ENCODE measurements at places on chromosomes 5 and 9. TPM values are rescaled to one million over a fixed set of nuclear protein-coding genes. Genes with fewer than 3 reads are reported as not detected.
A peak's percentile ranks its signal among the peaks of the same experiment; 100 is the strongest.

DNA sequence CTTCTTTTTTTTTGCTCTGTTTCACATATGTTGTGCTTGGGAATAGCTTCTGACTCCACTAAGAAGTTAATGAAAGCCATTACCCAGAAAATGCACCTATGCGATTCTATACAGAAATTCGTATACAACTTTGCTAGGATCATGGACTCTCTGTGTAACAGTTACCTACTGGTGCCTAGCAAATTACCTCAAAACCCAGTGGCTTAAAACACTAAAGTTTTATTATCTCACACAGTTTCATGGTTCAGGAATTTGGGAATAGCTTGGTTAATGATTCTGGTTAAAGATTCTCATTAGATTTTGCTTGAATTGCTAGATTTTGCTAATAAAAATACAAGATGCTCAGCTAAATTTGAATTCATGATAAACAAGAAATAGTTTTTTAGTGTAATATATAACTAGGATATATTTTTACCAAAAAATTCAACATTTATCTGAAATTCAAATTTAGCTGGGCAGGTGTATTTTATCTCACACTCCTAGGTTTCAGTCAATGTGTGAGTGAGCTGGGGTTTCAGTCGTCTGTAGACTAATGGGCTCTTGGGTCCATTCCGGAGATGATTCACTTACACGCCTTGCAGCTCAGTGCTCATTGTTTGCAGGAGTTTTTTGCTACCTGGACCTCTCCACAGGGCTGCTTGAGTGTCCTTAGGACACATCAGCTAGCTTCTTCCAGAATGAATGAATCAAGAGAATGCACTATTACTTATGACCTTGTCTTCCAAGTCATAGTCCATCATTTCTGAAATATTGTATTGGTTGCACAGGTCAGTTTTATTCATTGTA, 75.1 kb downstream of the MROH2B start:
- DNase-seq, result no peak

GRCh38 chr5:15499528-15500324, at the start of gene FBXL7:
Gene FBXL7, plus strand, starts transcription at chr5:15500180.
- no peak for DNase-seq

DNA sequence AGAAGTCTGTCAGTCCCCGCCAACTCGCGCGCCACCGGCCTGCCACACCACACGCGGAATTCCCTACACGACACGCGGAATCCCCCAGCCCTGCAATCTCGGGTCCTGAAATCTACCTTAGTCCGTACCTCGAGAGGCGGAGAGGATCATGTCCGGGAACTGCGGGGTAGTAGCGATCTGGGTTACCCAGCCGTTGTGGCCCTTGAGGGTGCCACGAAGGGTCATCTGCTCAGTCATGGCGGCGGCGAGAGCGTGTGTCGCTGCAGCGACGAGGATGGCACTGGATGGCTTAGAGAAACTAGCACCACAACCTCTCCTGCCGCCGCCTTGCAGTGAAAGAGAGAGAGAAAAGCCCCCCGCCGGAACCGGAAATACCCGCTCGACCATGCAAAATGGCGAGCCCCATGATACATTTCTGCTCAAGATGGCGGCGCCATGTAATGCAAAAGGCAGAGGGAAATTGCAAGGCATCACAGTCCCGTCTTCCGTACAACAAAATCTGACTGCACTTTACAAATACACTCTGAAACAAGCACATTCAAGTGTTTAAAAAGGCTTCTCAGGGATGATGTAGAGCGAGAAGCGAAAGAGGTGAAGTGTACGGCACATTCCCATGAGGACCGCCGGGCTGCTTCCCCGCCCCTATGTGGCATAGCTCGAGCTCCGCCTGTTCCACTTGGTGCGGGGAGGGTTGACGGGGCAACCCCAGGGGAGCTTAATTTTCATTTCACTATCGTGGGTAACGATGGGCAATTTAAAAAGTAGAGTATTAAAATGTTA, at the start of gene RACK1:
RACK1 (minus strand) TSS at position 343 of the 780 bp plus-strand sequence; CDS start at position 237, 106 bp downstream.
- peak; percentile 85 for DNase-seq

DNA sequence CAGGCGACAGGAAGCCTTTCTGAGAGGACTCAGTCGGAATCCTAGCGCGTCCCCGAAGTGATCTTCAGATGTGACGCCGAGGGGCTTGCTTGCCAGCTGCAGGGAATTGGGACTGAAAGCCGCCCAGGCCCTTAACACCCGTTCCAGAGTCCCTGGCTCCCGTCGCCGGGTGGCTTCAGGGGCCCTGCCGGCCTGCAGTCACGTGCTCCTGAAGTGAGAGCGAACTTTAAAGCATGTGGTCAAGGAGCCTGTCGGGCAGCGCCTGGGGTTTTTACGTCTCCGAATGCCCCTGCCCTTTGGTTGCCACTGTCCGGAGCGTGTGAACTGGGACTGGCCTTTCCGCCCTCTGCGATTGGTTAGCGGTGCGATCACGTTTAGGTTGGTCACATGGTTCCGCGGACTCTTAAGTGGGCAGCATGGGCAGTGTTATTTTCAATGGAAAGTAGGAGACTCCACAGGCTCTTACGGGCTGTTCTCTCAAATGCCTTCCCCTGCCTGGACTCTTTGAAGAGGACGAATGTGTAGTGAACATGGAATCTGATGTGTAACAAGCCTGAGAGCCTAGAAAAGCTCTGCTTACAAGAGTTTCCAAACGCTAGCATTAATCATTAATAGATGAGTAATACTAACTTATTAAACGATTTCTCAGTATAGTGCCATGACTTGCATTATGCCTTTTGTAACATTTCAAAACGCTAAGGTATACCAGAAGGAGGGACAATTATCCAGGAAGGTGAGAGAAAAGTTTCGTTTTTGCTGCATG, 1.9 kb downstream of the VLDLR start:
- no peak for DNase-seq

GRCh38 chr5:34045023-34045422, 2.0 kb upstream of the C1QTNF3 start:
- peak; percentile 14 for DNase-seq

DNA sequence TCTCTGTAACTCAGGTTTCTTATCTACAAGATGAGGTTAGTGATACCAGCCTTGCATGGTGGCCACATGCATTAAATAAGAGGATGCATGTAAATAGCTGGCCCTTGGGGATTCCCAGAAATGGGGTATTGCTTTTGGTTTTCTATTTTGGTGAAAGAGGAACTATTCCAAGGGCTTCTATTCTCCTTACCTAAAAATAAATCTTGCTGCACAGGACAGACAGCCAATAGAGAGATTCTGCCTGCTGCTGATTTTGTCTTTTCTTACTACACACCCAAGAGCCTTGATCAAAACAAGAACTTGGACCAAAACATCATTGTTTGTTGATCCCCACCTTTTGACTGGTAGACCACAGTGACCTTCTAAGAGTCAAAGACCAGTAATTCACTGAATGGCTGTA, 161.8 kb downstream of the PJA2 start:
- no peak for DNase-seq

GRCh38 chr5:54093081-54093492, 217.3 kb downstream of the ARL15 start:
- no peak for DNase-seq

DNA sequence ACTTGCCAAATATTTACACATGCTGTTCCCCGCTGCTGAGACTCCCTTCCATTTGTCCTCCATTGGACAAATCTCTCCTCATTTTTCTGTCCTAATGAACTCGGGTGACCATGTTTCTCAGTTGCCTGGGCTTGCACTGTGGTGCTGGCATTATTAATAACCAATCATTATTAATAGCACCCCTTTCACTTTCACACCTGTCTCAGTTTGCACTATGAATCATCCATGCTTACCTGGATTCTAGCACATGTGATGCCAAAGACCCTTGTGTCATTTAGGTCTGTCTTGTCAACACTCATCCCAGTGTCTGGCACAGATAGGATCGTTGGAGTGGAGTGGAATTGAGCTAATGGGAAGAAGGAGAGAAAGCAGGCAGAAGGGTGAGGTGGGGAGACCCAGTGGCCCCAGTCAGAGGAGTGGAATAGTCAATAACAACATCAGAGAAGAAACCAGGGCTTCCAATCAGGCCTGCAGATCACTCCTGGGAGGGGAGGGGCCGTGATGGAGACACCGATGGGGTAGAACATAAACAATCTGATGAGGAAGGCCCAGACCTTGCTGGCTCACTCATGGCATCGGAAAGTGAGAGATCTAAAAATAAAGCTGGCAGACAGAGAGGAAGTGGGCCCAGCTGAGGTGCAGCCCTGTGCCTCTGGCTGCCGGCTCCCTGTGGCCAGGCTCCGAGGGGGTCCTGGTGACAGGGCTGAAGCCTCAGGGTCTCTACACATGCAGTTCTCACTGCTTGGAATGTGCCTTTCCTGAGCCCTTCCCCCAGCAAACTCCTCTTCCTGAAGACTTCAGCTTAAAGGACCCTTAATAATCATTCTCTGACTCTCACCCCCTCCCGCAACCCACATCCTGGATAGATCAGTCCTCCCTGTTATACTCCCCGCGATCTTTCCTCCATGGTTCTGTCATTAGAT, 33.5 kb upstream of the CRB2 start:
- peak; percentile 84 for DNase-seq

- no peak for DNase-seq
These were observed 37.6 kb downstream of the STC2 start for GRCh38 chr5:173290477-173291131.

DNA sequence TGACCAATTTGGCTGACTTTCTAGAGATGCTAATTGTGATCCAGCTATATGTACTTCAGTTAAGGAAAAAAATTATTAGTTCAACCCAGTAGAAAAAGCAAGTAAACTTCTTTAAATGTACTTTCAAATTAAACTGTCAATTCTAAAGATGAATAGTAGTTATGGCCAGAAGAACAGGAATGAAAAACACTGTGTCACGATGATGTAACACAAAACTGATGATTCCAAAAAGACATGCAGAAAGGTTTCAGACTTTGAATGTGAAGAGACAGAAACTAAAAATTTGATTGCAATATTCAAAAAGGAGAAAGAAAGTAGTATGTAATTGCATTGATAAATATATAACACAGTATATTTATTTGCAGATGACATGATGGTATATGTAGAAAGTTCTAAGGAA, 127.3 kb upstream of the NR4A3 start:
- no peak for DNase-seq

DNA sequence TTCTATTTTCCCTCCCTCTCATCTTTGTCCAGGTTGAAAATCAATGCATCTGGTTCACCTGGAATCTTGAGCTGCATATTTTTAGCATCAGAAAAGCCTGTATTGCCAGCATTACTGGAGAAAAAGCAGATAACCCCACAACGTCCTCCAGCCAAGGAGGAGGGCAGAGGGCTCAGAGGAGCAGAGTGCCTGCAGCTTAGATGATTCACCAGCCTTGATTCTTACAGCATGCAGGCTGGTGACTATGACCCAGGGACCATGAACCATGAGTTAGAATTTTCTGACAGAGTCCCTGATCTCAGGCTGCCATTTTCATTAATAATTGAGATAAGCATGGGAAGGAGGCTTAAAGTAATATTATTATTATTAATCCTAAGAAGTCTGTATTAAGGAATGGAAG, 278.2 kb downstream of the BRINP1 start:
- DNase-seq, result no peak

DNA sequence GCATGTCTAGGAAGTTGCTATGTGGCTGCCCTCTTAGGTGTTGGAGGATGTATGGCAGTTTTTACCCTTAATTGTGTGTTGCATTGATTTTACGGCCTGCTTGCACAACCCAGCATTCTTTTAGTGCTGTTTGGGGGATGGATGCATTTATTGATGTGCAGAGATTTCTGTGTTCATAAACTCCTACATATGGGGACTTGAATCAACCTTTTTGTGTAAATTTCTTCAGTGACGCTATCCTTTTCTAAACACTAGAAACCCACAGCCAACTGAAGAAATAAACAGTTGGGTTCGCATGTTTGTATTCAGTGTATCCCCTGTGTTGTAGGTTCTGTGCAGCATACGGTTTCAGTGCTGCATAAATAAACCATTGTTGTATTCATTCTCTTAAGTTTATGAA, 263.7 kb downstream of the RASEF start:
- DNase-seq, result no peak

GRCh38 chr5:163772644-163773043, 267.2 kb downstream of the MAT2B start:
- DNase-seq, result no peak

Gene PPP2R2B
- total RNA-seq, result 4.2 TPM

Gene CCT5
- 532 TPM for total RNA-seq

DNA sequence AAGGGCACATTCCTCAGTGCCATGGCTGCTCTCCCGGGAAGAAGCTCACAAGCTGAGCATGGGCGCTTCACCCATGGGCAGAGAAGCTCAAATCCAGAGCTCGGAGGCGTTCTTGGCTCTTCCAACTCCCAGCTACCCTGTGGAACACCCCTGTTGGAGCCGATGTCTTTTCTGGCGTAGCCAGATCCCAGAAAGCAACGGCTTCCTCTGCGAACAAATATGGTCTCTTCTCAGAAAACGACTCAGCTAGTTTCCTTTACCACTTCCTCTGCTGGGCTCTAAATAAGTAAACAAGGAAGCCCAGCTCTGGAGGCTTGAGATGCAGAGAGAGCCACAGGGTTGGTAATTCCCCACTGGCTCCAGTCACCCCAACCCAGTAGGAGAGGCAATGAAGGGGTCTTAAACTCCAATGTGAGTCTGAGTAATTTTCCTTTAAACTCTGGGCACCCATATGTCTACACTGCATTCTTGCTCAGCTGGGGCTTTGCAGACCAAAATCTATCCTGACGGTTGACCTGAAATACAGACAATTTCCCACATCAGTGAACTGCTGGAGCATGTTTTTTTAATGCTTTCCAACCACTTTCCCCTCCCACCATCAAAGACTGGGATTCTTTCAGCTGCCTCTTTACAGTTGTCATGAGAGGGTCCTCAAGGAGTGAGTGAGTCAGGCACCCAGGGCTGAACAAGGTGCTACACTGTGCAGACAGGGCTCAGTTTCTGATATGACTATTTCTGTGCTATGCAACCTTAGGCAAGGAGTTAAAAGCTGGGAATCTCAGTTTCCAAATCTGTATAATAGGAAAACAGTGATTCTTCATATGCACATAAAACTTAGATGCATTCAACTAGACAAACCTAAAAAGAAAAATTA, at the start of gene LCP2:
LCP2 (minus strand) TSS at position 189 of the 874 bp plus-strand sequence; CDS start at position 23, 166 bp downstream.
- DNase-seq, result peak; percentile 34

Gene SV2C
- total RNA-seq, result not detected

- DNase-seq, result no peak
These were observed 7.9 kb upstream of the SYNPO start for GRCh38 chr5:150632305-150633160.

Gene GPR151
- total RNA-seq, result not detected

DNA sequence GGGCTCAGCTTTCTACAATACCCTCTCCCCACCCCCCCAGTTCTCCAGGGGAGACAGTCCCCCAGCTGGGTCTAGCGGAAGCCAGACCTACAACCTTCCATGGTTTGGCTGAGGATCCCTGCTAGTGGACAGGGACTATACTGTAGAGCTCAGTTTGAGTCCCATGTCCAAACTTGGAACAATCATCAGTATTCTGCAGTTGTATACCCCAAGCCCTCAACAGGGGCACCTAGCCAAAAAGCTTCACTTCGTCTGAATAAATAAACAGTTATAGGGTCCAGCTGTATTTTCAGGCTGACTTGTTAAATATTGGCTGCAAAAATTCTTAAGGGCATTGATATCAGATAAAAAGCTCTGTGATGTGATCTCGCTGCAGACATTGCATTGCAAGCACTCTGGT, 15.4 kb upstream of the C9 start:
- DNase-seq, result no peak

All from CD8-positive, alpha-beta memory T cell (primary cell).